CD14-positive monocyte (primary cell): ENCODE measurements at places on chromosomes 6 and 20. TPM values are rescaled to one million over a fixed set of nuclear protein-coding genes. Genes with fewer than 3 reads are reported as not detected.

ELOVL2 gene
- not detected for polyA plus RNA-seq

SIGLEC1 gene
- 23.5 and 25.0 TPM in 2 replicates for polyA plus RNA-seq

ID4 gene
- polyA plus RNA-seq: not detected

DNA sequence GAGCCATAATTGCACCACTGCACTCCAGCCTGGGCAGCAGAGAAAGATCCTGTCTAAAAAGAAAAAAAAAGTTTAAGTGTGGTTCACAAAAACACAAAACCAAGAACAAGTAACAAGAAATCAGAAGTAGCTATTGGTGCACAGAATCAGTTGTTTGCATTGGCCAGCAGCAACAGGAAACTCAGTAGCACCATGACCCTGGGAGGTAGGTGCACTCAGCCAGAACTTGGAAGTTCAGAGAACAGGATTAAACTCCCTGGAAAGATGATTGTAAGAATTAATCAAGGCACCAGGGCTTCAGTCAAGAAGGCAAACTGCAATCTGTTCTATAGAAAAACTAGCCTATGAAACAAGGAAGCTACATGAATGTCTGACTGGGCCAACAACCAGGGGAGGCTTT lies 267.9 kb downstream of the COL12A1 start:
- H3K36me3 ChIP-seq: no peaks in the 10 kb centered on the region
- no peak overlapping the region for H3K27ac ChIP-seq
- H3K4me1 ChIP-seq: no peaks in the 10 kb centered on the region
- DNase-seq: no peak
- no peak overlapping the region for H3K4me3 ChIP-seq

DNA sequence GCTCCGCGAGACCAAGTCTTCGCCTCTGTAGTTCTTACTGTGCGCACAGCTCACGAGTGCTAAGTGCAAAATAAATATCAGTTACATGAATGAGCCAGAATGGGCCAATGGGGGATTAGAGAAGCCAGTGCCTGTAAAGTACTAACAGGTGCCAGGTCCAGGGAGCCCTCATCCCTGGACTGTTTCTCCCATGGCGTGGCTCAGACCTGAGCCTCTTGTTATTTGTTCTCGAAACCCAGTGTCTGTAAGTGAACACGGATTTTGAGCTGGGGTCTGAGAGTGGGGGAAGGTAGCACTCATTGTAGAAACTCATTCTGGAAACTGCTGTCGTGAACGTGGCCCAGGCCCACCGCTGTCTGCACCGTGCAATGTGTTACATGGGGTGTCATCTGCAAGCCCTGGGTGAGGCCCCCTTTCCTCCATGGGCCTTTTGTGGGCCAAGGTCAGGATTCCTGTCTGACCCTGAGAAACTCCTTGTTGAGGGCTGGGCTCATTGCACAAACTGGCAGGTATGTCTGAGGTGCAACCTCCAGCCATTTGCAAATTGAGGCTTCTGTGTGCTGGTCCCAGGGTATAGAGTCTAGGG lies 154.7 kb downstream of the SYCP2 start:
- H3K4me3 ChIP-seq: no peak overlapping the region
- H3K36me3 ChIP-seq: no peaks in the 10 kb centered on the region
- H3K4me1 ChIP-seq: no peaks in the 10 kb centered on the region

- H3K36me3 ChIP-seq: peaks cover 7% of the 10 kb centered on the region
- no peak for DNase-seq
- H3K27me3 ChIP-seq: no peaks in the 10 kb centered on the region
- no peaks in the 10 kb centered on the region for H3K4me1 ChIP-seq
These were observed 39.3 kb downstream of the HUS1B start for GRCh38 chr6:617456-618100.

DNA sequence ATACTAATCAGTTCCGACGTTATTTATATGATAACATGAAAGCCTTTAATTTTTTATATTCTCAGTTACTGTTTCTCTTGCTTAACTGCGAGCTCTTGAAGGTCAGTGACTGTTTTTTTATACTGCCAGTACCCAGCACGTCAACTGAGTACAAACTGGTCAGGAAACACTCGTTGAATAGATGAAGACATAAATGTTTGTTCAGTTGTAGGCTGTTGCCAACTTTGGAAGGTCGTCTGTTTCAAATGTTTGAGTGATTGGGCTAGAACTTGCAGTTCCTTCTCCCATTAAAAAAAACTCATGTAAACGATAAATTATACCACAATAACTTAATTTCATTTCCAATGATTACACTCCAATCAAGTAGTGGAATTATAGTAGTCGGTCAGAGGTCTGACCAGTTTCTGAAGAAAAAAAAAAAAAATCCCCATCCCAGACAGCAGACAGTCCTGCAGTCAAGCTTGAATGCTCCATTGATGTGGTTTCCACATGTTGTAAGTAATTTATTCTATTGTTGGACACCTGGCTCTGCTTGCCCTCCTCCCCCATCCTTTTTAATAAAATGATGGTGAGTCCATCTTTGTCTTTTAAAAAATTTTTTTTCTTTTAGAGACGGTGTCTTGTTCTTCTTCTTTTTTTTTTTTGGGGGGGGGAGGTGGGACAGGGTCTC lies 81.1 kb downstream of the SASH1 start:
- H3K4me3 ChIP-seq: no peak overlapping the region
- no peaks in the 10 kb centered on the region for H3K4me1 ChIP-seq
- no peak overlapping the region for H3K27ac ChIP-seq
- H3K27me3 ChIP-seq: peaks cover 10% of the 10 kb centered on the region
- no peaks in the 10 kb centered on the region for H3K36me3 ChIP-seq

- H3K36me3 ChIP-seq: peaks cover 94% of the 10 kb centered on the region
- no peak for DNase-seq
- H3K27ac ChIP-seq: no peak overlapping the region
- H3K4me3 ChIP-seq: no peak overlapping the region
- peaks cover 13% of the 10 kb centered on the region for H3K4me1 ChIP-seq
- H3K27me3 ChIP-seq: no peaks in the 10 kb centered on the region
These were observed 85.5 kb downstream of the SULF2 start for GRCh38 chr20:47699818-47700217.
